ENCODE measurements at places on chromosomes 13 and 19.

- DNase-seq: no peak
Observed at GRCh38 chr19:13070425-13071140, 32.1 kb downstream of the LYL1 start.

DNA sequence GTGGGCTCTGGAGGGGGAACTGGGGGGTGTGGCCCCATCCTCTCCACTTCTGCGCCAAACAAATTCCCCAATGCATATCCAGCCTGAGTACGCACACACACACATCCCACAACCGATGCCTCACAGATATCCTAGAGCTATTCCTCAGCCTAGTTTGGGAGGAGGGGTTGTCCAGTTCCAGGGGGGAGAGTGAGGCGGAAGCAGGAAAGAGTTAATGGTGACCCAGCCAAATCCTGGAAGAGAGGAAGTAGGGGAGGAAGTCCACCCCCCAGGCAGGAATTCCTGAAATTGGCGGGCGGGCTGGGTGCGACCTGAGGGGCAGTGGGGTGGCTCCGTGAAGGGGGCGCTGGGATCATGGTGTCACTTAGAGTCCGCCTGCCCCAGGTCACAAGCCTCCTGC, 897 bp downstream of the GPR4 start:
- DNase-seq: no peak

- no peak for DNase-seq
Observed at GRCh38 chr19:47492137-47492533, 8.1 kb upstream of the KPTN start.

GRCh38 chr19:17240062-17240752, 5.5 kb downstream of the NR2F6 start:
- DNase-seq: no peak

DNA sequence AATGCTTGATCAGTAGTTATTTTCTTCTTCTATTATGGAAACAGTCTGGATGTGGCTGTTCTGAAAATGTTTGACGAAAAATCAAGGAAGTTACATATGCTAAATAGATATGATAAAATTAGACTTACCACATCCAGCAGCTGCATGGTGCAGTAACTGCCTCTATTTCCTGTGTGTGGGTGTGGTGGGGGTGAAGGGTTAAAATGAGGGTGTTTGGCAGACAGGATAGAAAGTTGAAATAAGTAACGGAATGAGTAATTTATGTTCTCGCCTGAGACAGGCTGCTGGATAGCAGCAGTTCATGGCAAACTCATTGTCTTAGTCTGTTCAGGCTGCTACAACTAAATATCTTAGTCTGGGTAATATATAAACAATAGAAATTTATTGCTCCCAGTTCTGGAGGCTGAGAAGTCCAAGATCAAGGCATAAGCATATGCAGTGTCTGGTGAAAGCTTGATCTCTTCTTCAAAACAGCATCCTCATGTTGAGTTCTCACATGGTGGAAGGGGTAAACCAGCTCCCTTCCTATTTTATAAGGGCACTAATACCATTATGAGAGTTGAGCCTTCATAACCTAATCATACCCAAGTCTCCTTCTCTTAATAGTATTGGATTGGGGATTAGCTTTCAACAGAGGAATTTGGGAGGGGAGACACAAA, 1248.9 kb downstream of the SLITRK5 start:
- no peak for DNase-seq

- DNase-seq: peak; percentile 53
Observed at GRCh38 chr19:52991484-52991883, 22.2 kb upstream of the ERVV-1 start.

- no peak for DNase-seq
Observed at GRCh38 chr13:87084192-87084591, 587.0 kb upstream of the SLITRK5 start.

- DNase-seq: no peak
Observed at GRCh38 chr13:90713441-90714133, 633.9 kb upstream of the MIR17HG start.

- DNase-seq: no peak
Observed at GRCh38 chr19:49669516-49669915, 3.8 kb downstream of the BCL2L12 start.

GRCh38 chr13:38804536-38804935, 117.7 kb downstream of the FREM2 start:
- peak; percentile 68 for DNase-seq

- DNase-seq: no peak
Observed at GRCh38 chr19:33260628-33261418, 35.2 kb upstream of the SLC7A10 start.

GRCh38 chr13:21405309-21405708, 53.8 kb downstream of the ZDHHC20 start:
- no peak for DNase-seq

- DNase-seq: no peak
Observed at GRCh38 chr13:62060570-62060969, 644.9 kb upstream of the PCDH20 start.

DNA sequence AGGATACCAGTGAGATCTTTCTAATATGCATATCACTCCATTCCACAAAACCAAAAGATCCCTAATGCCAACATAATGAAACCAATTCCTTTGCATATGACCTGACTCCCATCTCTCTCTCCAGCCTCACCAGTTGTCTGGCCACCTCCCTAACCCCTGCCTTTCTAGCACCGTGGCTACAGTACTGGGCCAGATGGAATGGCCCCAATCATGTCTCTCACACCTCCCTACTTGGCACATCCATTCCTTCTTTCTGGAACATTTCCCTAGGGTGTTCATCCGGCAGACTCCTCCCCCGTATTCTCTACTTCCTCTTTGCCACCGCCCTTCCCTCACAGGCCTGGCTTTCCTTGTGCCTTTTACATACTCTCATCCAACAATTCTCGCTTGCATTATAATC, 62.0 kb downstream of the GPALPP1 start:
- no peak for DNase-seq

- DNase-seq: no peak
Observed at GRCh38 chr13:90732049-90732448, 615.4 kb upstream of the MIR17HG start.

DNA sequence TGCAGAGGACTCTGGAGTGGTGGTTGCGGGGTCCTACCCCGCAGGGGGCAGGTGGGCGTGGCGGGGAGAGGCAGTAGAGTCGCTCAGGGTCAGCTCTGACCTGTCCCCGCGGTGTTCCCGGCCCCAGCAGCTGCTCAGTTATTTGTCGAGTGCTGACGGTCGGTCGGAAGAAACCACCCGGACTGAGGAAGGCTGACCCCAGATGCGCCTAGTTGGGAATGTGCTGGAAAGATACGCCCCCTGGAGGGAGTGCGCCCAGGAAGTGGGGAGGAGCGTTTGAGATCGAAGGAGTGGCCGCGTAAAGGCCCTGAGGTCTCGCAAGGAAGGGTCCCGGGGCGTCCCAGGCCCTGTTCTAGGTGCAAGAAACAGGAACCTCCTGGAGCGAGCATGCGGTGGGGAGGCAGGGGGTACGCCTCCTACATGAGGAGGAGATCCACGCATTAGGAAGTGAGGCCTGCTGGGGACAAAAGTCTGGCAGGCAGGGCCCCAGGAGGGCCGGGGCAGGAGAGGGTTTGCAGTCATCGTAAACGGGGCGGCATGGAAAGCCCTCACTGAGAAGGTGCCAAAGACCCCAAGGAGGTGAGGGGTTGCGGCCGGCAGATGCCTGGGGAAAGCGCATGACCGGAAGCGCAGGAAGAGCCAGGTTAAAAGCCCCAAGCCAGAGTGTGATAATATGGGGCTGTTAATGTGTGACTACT, 9.2 kb downstream of the CCDC8 start:
- no peak for DNase-seq

DNA sequence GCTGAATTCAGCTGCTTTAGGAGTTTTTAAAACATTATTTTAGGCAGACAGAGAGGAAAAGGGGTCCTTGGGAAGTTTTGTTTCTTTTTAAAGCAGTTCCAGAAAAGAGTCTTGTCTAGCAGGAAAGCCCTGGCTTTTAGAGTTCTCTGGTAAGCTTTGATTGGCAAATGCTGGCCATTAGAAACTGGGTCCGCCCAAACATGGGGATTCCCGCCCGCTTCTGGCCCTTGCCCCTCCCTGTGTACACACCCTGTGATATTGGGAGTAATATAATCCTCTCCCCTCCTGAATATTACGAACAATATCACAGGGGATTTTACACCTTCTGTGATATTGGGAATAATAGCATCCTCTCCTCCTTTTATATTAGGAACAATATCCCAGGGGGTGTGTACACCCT, 58.9 kb downstream of the ERICH4 start:
- DNase-seq: no peak

GRCh38 chr19:55500368-55500952, 12.2 kb downstream of the SSC5D start:
- no peak for DNase-seq

DNA sequence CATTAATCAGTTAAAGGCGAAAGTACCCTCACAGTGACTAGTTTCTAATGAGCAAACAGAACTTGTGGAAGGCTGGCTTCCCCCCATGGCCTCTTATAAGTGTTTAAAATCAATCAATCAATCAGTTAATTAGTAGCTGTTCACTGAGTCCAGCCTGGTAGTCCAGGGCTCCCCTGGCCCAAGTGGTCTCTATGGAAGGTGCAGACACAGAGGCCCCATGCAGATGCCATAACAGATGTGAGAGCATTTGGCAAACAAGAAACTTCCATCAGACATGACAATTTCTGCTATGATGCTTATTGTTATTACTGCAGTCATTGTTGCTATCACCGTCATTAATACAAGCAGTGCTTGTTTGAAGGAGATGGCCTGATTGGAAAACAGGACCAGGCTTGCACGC, 179.0 kb upstream of the TSHZ3 start:
- DNase-seq: no peak

GRCh38 chr19:4371247-4372164, 28.1 kb downstream of the MPND start:
- no peak for DNase-seq

- no peak for DNase-seq
Observed at GRCh38 chr13:110063490-110064421, 243.2 kb downstream of the COL4A1 start.

DNA sequence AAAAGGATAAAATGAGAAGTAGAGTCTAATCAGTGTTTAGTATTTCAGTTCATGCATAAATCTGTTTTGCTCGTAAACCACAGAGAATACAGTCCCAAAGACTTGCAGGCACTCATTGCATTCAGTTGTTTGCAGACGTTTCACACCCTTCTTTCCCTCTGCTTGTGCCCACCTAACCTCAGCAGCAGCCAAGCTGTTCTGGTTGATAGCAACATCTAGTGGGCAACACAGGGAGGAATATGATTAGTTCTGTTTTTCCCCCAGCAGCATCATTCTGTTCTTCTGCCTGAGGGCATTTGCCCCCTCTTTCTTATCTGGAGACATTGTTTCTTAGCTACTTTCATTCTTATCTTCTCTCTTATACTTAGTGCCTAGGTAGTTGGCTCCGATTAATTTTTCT, 135.6 kb downstream of the PAN3 start:
- DNase-seq: no peak

- DNase-seq: peak; percentile 20
Observed at GRCh38 chr13:35789335-35790165, 313.1 kb upstream of the MAB21L1 start.

DNA sequence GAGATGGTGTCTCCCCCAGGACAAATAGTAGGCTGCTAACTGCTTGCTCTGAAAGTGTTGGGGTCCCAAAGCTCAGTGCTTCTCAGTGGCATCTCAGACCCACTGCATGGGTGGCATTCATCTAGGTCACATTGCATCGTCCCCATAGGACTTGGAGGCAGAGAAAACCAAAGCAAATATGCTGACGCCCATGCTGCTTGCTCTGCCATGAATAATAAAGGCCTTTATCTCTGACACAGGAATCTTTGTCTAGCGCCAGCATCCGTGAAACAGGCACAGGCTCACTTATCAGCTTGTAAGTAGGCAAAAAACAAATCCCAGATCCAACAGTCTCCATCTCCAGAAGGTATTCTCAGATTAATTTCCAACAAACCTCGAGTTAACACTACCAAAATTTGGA, 18.9 kb upstream of the IPO5 start:
- DNase-seq: no peak

GRCh38 chr13:102470283-102470917, 68.6 kb upstream of the FGF14 start:
- no peak for DNase-seq

DNA sequence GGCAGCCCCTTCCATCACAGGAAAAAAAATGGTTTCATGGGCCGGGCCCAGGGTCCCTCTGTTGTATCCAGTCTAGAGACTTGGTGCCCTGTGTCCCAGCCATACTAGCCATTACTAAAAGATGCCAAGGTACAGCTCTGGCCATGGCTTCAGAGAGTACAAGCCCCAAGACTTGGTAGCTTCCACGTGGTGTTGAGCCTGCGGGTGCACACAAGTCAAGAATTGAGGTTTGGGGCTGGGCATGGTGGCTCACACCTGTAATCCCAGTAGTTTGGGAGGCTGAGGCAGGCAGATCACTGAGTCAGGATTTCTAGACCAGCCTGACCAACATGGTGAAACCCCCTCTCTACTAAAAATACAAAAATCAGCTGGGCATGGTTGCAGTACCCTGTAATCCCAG, 214.3 kb downstream of the LIG4 start:
- DNase-seq: no peak

- DNase-seq: no peak
Observed at GRCh38 chr13:41785402-41786172, 175.3 kb downstream of the VWA8 start.

DNA sequence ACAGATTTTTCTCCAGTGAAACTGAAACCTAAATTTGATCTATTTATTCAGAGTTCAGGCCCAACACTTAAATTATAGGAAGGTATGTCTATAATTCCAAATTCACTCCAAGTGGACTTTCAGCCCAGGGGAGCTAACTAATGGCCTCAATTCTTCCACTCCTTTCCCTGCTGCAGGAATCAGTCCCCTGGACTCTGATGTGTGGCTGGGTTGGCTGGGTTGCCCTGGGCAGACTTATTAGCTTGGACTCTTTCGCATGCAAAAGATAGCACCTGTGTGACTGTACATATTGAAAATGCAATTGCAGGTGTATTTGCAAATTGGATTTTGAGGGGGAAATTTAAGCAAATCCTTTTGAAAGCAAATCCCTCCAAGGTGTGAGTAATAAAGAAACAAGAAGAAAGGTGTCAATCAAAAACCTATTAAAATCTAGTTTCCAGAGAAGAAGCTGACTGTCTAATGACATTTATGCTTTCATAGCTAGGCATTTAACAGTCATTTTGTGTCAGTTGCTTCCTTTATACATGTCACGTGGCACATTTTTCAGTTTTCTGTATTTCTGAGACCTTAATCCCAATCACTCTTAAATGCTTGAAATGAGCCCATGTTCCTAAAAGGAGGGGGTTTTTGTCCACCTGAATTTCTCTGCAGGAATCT, 42.7 kb downstream of the KLF5 start:
- no peak for DNase-seq

DNA sequence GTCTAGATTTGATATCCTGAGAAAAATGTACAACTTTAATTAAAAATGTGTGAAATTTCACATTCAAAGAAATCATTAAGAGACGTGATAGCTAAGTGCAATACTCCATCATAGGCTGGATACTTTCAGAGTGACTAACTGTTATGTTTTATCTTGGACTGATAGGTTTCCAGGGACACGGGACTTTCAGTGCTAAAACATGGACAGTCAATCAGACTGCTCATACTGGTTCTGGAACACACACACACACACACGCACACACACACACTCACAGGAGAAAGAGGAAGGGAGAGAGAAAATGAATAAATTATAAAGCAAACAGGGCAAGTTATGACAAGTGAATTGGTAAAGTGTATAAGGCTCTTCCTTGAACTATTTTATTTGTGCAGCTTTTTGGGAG, 955.9 kb downstream of the SLITRK5 start:
- DNase-seq: no peak

Measured in kidney glomerular epithelial cell (primary cell).